ENCODE measurements at places on chromosomes 4 and X. TPM values are rescaled to one million over a fixed set of nuclear protein-coding genes. Genes with fewer than 3 reads are reported as not detected.

UGT2A3 gene
- not detected for total RNA-seq

GRCh38 chr4:10151182-10151581 is 34.6 kb upstream of the WDR1 start:
- DNase-seq = no peak

DNA sequence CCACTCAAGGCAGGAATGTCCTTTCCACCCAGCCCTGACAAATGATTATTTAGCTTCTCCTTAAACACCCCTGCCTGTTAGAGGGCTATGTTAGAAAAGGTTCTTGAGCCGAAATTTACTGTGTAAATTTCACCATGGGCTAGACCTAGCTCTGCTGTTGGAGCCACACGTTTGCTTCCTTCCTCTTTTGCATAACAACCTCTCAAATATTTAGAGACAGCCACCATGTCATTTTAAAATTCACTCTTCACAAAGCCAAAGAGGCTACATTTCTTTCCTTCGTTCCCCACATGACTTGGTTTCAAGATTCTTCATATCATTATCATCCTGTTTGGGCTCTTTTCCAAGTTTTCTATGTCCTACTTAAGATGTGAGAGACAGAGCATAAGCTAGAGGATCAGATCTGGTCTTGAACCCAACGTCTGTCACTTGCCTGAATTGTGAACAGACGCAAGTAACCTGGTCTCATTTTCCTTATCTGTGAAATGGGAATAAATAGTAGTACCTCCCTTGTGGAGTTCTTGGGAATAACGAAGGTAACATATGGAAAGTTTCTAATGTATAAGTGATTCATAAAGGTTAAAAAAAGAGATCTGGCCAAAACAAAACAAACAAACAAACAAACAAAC is 6.7 kb downstream of the DOCK11 start:
- DNase-seq = no peak

PDGFRA gene
- total RNA-seq = 75.3 TPM

SCML2 gene
- total RNA-seq = 1.2 TPM

GRCh38 chr4:17232566-17233253 is 279.2 kb downstream of the QDPR start:
- peak; percentile 82 for DNase-seq

GRCh38 chr4:88075336-88075735 is 67.9 kb downstream of the PKD2 start:
- no peak for DNase-seq

DNA sequence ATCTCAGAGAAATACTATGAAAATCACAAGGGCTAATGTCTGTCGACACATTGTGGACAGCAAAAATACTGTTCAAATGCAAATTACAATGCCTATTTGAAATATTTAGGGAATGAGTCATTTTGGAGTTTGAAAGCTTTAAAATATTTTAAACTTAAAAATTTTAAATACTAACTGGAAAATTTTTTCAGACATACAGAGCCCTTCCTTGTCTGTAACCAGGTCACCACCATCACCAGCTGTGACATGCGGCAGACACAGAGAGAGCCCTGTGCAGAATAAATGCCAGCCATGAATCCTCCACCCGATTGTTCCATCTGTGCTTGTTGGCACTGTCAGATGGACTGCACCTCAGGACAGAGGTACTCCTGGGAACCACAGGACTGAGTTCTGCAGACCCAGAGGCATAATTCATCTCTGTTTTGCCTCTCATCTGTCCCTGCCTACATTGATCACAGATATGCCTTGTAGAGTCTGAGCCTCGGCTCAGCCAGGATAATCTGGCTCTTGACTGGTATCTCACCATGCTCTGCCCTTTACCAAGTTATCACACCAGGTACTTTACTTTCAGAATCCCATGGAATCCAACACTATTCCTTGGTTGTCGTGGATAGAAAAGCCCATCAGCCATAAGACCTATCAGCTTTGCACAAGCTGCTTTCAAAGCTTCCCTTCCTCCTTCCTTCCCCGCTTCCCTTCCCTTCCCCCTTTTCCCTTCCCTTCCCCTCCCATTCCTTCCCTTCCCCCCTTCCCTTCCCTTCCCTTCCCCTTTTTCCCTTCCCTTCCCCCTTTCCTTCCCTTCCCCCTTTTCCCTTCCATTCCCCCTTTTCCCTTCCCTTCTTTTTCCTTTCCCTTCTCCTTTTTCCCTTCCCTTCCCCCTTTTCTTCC is 67.2 kb downstream of the TBC1D9 start:
- DNase-seq = no peak
